ENCODE measurements at places on chromosomes 1 and 21. TPM values are rescaled to one million over a fixed set of nuclear protein-coding genes. Genes with fewer than 3 reads are reported as not detected.

The S100A7 gene
- total RNA-seq, result not detected

The KCNK1 gene
- total RNA-seq, result 6.7 TPM

The CRABP2 gene
- 17.5 TPM for total RNA-seq

The EDN2 gene
- not detected for total RNA-seq

The ANKRD65 gene
- total RNA-seq, result 0.46 TPM

The TLCD4 gene
- 0.85 TPM for total RNA-seq

The OR2T2 gene
- not detected for total RNA-seq

The SPATA17 gene
- total RNA-seq, result 1.00 TPM

The SPATA46 gene
- total RNA-seq, result not detected

The TMEM50A gene
- total RNA-seq, result 109 TPM

The RBP7 gene
- total RNA-seq, result not detected

The PAFAH2 gene
- total RNA-seq, result 5.5 TPM

The OR10K2 gene
- total RNA-seq, result not detected

The GNG4 gene
- total RNA-seq, result 3.7 TPM

The MRPL24 gene
- 66.7 TPM for total RNA-seq

The KIF21B gene
- total RNA-seq, result under 0.01 TPM

The SH2D1B gene
- not detected for total RNA-seq

The ADAMTS1 gene
- total RNA-seq, result 480 TPM

The CA14 gene
- not detected for total RNA-seq

The INAVA gene
- 0.18 TPM for total RNA-seq

The FTCD gene
- total RNA-seq, result 0.14 TPM

The GBP4 gene
- 2.6 TPM for total RNA-seq

The MAEL gene
- total RNA-seq, result not detected

The CAP1 gene
- 332 TPM for total RNA-seq

The ORC1 gene
- total RNA-seq, result 0.28 TPM

The RAB42 gene
- total RNA-seq, result 3.6 TPM

The OR2T11 gene
- not detected for total RNA-seq

The IBA57 gene
- 2.1 TPM for total RNA-seq

The RNU1-3 gene
- total RNA-seq, result 3,030 TPM

The ATP1A4 gene
- total RNA-seq, result not detected

The L1TD1 gene
- under 0.01 TPM for total RNA-seq

The SLAMF7 gene
- not detected for total RNA-seq

The RCC1 gene
- total RNA-seq, result 33.1 TPM

The EFHD2 gene
- 19.0 TPM for total RNA-seq

The FLVCR1 gene
- total RNA-seq, result 8.2 TPM

The CFAP107 gene
- total RNA-seq, result not detected
